ENCODE measurements at places on chromosomes 12 and 14.

DNA sequence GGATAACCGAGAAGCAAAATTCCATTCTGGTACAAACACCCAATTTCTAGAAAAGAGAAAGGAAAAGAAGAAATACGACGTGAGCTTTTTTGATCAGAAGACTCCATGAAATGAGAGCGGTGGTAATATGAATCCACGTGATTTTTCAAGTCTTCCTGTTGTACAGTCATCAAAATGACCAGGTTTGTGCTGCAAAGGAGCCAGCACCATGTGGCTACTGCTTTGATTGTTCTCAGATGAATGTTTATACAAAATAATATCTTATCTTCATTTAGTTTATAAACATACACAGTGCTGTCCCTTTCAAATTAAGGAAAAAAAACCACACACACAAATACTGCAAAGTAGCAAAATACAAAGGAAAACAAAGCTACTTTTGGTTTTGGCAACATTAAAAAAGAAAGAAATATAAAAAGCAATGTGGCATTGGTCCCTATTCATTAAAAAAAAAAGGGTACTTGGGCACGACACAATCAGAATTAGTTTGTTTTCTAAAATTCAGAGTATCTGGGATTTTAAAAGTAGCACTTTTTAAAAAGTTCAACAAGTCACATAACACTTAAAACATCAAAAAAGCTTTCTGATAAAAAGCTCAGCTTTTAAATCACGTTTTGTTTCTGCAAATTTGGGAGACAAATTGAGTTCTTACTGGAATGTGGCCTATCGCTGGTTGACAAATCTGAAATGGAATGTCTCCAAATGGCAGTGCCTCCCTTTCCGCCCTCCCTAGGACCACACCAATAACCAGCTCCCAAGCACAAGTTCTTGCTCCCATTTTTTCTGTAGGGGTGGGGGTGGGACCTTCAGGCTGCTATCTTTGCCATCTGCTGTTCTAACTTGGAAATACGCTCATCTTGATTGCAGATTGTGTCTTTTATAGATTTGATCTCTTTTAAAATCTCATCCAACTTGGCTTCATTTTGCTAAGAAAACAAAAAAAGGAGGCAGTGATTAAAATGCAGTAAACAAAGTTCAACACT is 13.2 kb upstream of the SELPLG start:
- DNase-seq = no peak

- no peak for DNase-seq
These were observed 9.1 kb downstream of the RTL1 start for GRCh38 chr14:100894416-100894815.

DNA sequence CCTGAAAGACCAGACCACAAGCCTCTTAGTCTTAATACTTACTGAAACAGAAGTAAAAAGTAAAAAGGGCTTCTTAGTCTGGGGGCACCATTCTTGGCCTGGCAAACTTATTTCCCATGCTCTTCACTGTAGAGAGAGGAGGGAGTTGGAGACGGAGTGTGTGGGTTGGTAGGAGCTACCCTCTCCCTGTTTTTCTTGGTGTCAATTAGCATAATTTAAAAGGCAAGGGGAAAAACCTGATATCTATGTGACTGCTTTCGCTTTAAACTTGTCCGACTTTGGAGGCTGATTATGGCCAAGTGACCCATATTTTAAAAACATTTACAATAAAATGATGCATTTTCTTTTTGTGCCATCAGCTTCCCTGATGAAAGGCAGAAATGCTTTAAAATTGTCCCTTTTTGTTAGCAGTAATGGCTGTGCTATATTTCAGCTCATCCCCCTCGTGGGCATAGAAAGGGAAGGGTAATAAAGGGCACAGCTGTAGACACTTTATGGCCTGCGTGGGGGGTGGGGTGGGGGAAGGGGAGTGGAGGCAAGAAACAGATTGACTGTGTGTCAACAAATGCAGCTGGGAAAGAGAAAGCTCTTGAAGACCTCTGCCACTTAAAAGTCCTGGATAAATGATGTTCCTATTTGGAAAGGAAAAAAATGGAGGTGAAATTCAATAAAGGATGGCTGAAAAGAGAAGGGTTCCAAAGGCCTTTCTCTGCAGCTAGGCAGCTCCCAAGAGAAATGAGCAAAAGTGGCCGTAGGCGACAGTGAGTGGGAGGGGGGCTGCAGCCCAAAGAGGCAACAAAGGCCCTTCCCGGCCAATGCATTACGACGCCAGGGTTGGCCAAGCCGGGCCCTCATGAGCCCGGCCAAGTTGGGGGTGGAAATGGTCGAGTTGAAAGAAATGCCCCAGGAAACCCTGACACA is 57.5 kb upstream of the TMEM263 start:
- DNase-seq = no peak

GRCh38 chr14:55614304-55614703 is 34.3 kb downstream of the KTN1 start:
- no peak for DNase-seq

- DNase-seq = peak; percentile 19
These were observed 51.5 kb downstream of the DCAF5 start for GRCh38 chr14:69101331-69101826.

DNA sequence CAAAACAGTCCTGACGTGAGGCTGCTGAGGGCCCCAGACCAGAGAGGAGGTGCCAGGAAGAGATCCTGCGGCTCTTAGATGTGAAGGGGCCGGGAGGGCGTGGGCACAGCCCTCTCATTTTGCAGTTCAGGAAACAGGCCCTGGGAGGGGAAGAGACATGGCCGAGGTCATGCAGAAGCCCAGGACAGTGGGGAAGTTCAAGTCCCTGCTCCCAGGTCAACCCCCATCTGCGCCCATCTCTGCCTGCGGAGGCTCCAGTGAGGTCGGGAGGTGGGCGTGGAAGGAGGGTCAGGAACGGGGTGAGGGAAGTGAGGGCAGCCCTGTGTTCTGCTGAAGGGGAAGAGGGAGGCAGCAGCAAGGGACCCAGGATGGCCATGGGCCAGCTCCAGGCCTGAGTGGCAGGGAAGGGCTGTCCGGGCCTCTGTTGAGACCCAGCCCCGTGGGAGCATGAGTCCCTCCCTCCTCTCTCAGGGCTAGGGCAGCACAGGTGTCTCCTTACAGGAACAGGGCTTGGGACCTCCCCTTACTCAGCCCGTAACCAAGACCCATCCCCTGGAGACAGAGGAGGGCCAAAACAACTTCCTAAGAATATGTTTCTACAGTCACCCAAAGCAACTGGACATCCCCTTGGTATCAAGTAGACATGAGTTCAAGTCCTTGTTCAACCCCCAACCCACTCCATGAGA is 90.8 kb downstream of the LGMN start:
- no peak for DNase-seq

- no peak for DNase-seq
These were observed 295.9 kb downstream of the FOXG1 start for GRCh38 chr14:29062466-29062865.
